Skeletal muscle cell (primary cell): ENCODE measurements at places on chromosomes 2 and 18.
A peak's percentile ranks its signal among the peaks of the same experiment; 100 is the strongest.

- peak; percentile 81 for DNase-seq
Observed at GRCh38 chr2:67451086-67451832, 54.1 kb downstream of the ETAA1 start.

GRCh38 chr2:7016601-7017211 lies 99.5 kb downstream of the RNF144A start:
- no peak for DNase-seq

- DNase-seq = no peak
Observed at GRCh38 chr2:237306083-237306786, 107.7 kb downstream of the COL6A3 start.

GRCh38 chr2:118123561-118124232 lies 35.4 kb downstream of the INSIG2 start:
- DNase-seq = peak; percentile 85

- DNase-seq = no peak
Observed at GRCh38 chr2:207480521-207481040, 49.2 kb upstream of the CREB1 start.

GRCh38 chr18:13470516-13471197 lies 252.1 kb downstream of the LDLRAD4 start:
- no peak for DNase-seq

DNA sequence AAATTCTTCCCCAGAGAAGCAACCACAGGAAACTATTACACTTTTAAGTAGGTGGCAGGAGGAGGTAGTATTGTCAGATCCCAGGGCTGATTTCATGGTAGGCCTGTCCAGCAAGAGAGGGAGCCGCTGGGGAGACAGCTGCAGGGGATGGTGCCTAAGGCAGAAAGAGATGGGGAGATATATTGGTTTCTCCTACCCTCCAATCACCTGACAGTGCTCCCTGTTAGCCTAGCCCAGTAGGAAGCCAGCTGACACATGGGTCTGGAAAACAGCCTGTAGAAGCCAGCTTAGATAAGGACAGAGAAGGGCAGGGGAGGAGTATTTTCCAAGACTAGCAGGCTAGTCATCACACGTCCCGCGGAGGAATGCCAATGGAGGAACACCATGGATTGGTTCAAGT lies 8.2 kb upstream of the SPOPL start:
- no peak for DNase-seq

DNA sequence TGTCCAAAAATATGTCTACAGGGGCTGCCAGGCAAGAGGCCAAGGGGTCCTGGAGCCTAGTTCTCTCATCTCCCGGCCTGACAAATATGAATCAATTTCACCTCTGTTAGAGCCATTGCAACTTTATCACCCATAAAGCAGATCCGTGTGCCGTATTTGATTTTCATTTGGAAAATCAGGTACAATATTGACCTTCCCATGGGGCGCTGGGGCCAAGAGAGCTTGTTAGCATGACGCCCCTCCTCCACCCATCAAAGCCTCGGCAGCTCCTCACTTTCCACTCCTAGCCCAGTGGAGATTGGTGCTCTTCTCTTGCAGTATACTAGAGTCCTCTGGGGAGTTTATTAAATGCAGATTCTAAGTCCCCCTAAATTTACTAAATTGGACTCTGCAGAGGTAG lies 96.8 kb downstream of the CAPN13 start:
- no peak for DNase-seq

DNA sequence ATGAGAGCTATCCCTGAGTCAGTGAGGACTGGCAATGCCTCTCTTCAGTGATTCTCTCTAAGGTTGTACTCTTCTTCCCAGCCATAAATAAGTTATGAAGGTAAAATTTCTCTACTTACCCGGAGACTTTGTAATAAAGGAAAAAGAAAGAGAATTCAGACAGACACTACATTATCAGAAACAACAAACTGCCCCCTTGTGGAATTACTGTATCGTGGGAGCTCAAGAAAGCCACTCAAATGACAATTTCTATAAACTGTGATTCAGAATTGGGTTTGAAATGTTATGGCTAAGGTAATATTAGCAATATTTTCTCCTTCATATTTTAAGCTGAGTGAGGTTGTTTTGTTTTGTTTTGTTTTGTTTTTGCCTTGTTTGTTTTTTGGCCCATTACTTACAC lies 155.8 kb upstream of the TANK start:
- no peak for DNase-seq

GRCh38 chr18:23986600-23987359 lies 27.8 kb upstream of the TTC39C start:
- DNase-seq = no peak

DNA sequence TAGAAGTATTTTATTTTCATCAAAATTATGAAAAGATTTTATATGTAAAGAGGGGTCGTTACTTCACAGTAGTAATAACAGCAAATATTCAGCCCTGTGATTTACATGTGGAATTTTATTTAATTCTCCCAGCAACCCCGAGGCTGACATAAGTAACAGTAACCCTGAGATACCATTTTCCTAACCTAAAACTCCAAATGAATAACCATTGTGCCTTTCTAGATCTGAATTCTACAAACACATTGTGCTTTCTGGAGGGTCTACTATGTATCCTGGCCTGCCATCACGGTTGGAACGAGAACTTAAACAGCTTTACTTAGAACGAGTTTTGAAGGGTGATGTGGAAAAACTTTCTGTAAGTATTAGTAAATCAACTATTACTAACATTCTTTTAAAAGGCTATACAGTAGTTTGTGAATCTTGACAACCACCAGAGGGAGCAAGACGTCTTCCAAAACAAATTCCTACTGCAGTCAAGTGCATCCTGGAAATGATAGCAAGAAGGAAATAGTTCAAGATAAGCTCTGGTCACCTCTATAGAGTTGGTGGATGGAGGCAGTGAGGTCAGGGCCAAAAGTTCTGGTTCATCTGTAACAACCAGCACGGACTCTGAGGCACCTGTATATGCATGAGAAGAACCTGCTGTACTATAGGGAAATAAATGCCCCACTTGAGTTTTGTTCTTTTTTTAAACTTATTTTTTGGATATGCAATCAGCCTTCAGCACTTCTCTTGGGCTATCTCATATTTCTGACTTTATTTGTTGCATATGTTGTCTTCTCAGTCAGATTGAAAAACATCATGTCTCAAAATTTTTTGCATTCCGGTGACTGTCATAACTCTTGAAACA lies 37.4 kb downstream of the ACTR2 start:
- peak; percentile 57 for DNase-seq

- DNase-seq = peak; percentile 8
Observed at GRCh38 chr2:190093793-190094192, 31.3 kb upstream of the MSTN start.

DNA sequence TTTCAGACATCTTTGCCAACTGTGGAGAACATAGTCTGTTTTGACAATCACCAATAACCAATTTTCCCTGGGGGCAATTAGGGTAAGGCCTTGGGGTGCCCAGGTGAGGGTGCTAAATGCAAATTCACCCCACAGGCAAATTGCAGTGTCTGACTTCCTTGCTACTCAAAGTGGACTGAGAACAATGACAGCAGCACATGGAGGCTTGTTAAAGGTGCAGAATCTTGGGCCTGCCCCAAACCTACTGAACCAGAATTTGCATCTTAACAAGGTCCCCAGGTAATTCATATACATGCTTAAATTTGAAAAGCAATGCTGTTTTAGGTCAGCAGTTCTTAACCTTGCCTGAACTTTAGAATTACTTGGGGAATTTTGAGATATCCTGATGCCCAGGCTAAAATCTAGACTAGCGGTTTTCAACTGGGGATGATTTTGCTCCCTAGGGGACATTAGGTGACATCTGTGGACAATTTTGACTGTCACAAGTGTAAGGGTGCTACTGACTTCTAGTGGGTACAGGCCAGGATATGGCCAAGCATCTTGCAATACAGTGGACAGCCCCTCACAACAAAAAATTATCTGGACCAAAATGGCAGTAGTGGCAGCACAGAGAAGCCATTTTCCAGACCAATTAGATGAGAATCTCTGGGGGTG lies 80.2 kb upstream of the GCFC2 start:
- DNase-seq = no peak

DNA sequence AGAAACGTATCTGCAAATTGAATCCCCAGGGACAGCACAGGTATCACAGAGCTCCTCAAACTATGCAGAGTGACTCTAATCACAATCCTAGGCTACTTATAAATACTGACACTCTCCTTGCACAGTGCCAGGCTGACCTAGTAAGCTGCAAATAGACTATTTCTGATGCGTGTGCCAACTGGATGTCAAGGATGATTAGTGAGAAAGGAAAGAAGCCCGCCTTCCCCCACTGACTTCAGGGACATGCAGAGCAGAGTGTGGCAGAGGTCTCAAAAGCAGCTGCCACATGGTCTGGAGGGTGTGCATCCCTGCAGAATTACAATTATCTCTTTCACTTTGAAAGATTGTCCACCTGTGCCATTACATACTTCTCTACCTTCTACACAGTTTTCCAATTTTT lies 235.6 kb downstream of the CPS1 start:
- no peak for DNase-seq

DNA sequence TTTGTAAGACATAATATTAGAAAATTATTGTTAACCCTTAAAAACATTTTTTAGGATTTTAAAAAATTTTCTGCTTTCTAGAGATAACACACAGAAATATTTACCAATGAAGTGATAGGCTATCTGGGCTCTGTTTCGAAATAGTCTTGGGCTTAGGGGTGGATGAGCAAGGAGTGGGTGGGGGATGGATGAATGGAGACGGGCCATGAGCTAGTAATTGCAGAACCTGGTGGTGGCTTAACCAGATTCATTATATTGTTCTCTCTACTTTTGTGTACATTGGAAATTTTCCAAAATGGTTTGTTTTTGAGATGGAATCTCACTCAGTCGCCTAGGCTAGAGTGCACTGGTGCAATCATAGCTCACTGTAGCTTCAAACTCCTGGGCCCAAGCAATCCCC lies 89.6 kb downstream of the TCF7L1 start:
- DNase-seq = no peak

DNA sequence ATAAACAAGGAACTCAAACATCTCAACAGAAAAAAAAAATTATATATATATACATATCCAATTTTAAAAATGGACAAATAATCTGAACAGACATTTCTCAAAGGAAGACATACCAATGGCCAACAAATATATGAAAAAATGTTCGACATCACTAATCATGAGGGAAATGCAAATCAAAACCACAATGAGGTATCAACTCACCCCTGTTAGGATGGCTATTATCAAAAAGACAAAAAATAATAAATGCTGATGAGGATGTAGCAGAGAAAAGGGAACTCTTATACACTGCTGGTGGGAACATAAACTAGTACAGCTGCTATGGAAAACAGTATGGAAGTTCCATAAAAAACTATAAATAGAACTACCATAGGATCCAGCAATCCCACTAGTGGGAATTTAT lies 46.1 kb downstream of the CLASP1 start:
- DNase-seq = no peak

GRCh38 chr2:54457323-54458023 lies 1.3 kb downstream of the SPTBN1 start:
- DNase-seq = no peak

DNA sequence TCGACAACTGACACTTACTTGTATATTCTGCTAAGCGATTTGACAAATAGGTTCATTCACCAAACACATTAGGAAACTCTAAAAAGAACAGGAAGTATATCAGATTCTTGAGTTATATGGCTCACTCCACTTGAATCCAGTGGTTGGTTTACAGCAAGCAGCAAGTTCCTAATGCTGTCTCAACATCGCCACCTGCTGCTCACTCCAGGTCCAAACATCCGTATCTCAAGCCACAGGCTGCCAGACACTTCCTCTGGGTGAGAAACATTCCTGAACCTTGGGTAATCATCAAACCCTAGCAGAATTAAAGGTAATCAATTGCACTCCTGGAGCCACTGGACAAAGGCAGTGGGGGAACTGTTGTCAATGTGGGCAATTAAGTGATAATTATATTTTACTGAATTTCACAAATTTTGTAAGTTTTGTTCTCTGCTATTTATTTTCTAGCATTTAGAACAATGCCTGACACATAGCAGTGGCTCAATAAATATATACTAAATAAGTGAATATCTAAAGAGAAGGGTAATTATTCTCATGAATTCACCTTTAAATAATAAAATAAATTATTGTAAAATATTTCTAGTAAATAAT lies 107.1 kb upstream of the TTN start:
- peak; percentile 52 for DNase-seq

DNA sequence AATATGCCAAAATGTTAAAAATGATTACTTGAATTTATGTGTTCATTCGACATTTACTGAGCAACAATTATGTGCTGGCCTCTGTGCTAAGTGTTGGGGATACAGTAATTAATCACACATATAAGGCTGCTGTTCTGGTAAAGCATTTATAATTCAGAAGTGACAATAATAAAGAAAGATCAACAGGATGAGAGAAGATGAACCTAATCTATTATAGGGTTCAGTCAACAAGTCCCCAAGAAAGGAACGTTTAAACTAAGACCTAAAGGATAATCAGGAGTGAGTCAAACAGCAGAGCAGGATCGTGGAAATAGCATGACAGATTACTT lies 60.1 kb upstream of the COX7A2L start:
- no peak for DNase-seq

GRCh38 chr2:69514406-69514805 lies 77.2 kb upstream of the NFU1 start:
- DNase-seq = peak; percentile 76

DNA sequence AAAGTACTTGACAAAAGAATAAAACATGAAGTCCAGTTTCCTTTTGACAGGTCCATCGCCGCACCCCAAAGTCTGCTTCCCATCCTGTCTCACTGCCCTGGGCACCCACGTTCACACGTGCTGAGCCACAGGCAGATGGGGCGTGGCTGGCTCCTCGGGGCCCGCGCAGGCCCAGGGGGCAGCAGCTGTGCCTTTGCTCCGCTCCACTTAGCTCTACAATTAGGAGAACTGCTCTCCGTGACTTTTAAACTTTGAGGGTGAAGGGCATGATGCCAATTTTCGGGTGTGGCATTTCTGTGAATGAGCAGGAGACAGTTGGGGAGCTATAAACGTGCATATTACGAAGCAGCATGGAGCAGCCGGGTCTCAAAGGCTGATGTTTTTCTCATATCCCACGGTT lies 152.4 kb downstream of the TDRD15 start:
- DNase-seq = no peak

GRCh38 chr2:197232010-197232409 lies 78.6 kb downstream of the ANKRD44 start:
- DNase-seq = no peak
